LHCN-M2 (cell line): ENCODE measurements at places on chromosomes 7 and 10. TPM values are rescaled to one million over a fixed set of nuclear protein-coding genes. Genes with fewer than 3 reads are reported as not detected.
A peak's percentile ranks its signal among the peaks of the same experiment; 100 is the strongest.

DNA sequence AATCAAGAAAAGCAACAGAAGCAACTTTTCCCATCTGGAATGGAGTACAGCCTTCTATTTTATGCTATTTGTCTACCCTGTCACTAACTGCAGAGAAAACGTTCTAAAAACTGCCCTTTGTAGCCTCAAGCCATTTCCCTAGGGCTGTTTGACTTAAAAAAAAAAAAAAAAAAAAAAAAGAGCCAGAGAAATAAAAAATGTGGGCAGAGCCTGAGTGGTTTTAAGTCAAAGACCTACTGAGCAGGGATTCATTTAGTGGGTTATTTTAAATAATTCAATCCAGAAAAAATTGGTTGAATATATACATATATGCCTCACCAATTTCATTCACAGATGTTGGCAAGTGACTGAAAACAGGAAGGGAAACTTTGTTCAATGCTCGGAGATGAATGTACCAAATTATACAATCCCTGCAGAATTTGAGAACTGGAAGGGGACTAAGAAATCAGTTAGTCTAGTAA, 75.2 kb downstream of the PPP1R3C start:
- no peak for DNase-seq

DNA sequence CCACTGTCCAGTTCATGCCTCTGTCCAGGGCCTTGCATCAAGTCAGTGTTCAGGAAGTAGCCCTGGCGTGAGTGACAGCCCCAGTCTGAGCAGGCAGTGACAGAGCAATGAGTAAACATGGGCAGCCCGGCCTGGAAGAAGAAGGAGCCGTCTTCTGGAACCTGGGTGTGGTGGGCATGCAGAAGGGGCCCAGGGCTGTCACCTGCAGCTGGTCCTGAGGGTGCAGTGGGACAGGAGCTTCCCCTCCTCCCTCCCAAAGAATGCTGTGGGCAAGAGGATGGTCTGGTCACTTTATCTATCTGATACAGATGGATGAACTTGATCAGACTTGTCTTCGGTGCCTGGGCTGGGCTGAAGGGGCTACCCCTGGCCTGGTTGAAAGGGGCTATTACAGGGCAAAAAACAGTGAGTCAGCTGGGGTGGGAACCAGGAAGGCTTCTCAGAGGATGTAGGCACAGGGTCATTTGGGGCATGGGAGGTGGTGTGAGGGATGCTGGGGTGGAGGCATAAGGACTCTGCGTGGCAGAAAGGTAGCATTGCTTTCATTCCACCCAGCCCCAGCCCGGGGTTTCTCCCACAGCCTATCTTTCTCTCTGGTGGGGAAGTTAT, 42.7 kb upstream of the PPIF start:
- DNase-seq = no peak

- no peak for DNase-seq
Measured at GRCh38 chr10:8417631-8418030, 363.1 kb downstream of the GATA3 start.

DNA sequence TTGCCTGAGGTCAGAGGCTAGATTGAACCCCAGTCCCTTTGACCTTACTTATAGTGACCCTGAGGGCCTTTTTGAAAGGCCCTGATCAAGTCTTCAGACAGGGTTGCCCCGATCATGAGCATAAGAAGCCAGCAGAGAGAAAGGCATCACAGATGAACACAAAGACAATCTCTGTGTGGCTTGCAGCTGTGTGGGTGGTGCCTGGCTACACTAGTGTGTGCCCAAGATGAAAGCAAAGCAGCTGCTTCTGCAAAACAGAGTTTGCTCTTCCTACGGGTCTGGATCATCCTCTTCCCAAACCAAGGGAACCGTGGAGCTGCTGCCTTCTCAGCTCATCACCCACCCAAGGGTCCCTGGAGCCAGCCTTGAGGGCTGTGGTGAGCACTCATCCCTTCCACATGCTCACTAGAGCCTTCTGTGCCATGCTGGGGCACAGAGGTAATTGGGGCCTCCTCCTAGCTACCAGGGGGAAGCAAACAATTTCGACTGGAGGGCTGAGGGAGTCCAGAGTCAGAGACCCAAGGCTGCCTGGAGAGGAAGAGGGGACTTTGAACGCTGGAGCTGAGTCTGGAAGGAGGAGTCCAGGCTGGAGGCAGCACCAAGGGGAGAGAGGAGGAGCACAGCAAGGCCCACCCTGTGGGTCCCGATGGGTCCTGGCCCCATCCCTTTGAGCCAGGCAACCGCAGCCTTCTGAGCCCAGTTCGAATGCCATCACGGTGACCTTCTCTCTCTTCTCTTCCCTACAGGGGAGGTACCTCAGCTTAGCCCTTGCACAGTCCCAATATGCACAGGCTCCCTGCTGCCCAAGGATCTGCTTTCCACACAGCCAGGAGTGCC, 42.3 kb downstream of the ANTXRL start:
- DNase-seq = no peak

DNA sequence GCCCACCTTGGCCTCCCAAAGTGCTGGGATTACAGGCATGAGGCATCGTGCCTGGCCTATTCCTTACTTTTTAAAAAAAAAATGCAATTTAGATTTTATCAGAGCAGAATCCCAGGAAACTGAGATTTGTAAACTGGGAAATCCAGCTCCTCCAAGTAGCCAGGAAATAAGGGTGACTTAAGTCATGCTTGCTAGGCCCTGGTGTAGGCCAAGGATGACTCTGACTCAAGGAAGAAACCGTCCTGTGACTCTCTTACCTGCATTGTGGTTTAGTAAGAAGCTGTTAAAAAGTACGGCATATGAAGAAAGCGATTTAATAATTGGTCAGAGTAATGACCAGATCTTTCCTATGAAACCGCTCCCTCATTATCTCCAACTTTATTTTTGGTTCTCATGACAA, 10.2 kb downstream of the PFKP start:
- DNase-seq = no peak

Gene HKDC1
- 0.17 and 1.1 TPM in 2 replicates for total RNA-seq

Gene BLNK
- total RNA-seq = not detected in 2 replicates

GRCh38 chr10:8156918-8157317, 102.4 kb downstream of the GATA3 start:
- DNase-seq = no peak

- DNase-seq = peak; percentile 90
Measured at GRCh38 chr10:110221721-110222261, 14.4 kb downstream of the MXI1 start.

Gene KCNIP2
- total RNA-seq = 0.17 and 0.26 TPM in 2 replicates

- peak; percentile 33 for DNase-seq
Measured at GRCh38 chr10:75408911-75409885, 7.6 kb upstream of the ZNF503 start.

DNA sequence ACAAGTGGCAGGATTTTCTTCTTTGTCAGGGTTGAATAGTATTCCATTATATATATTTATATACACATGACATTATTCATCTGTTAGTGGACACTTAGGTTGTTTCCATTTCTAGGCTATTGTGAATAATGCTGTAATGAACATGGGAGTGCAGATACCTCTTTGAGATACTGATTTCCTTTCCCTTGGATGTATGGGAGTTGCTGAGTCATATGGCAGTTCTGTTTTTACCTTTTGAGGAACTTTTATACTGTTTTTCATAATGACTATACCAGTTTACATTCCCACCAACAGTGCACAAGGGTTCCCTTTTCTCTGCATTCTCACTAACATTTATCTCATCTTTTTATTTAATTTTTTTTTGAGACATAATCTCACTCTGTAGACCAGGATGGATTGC, 1.8 kb upstream of the CLCN1 start:
- DNase-seq = no peak

DNA sequence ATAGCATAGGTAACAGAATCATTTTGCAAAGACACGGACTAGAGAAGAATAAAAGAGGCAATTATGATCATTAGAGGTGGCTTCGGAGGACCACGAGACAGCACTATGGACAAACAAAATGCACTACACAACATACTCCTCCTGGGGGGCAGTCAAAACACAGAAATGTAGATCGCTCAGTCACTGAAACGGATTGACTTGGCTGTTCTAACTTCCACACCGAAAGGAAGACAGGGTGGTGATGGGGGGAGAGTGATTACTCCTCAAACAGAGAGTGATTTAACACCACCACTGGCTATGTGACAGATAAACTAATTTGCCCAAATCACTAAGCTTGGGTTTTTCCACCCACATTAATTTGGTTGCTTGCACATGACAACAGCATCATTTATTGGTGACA, 14.1 kb upstream of the PPA1 start:
- no peak for DNase-seq

Gene OR2A12
- not detected in 2 replicates for total RNA-seq

Gene FRG2B
- not detected in 2 replicates for total RNA-seq

GRCh38 chr10:17747883-17748550, 4.0 kb upstream of the TMEM236 start:
- no peak for DNase-seq

Gene GIMAP6
- total RNA-seq = not detected in 2 replicates

DNA sequence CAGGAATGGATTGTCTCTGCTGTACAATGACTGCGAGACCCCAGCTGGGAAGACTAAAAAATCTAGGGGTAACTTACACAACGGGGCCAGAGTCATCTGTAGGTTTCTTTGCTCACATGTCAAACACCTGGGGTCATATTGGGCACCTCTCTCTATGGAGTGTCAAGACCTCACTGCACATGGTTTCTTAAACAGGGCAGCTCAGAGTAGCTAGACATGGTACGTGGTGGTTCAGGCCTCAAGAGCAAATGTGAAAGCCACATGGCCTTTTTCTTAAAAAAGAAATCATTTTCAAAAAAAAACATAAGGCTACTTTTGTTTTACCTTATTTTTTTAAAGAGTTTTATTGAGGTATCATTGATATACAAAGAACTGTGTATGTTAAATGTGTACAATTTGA, 162.2 kb upstream of the ITGB1 start:
- DNase-seq = no peak

GRCh38 chr7:106655703-106656498, 5.1 kb downstream of the CCDC71L start:
- no peak for DNase-seq

DNA sequence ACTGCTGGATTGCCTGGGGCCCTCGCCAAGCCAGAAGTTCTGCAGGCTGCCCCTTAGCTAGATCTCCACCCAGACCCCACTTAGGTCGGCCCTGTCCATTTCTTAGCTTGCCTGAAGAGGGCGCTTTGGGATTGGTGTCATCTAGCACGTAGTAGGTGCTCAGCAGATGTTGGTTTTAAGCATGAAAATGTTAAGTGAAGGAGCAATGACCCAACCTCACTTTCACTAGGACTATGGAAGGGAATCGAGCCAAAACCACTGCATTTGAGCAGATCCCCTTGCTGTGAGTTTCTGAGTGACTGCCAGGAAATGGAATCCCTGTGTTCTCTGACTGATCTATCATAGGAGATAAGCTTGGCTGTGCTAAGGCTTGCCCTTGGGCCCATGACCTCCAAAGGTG, 131.7 kb upstream of the EEPD1 start:
- no peak for DNase-seq

- DNase-seq = no peak
Measured at GRCh38 chr7:55458351-55458750, 93.2 kb downstream of the LANCL2 start.

- no peak for DNase-seq
Measured at GRCh38 chr10:18185621-18186020, 45.4 kb downstream of the CACNB2 start.

DNA sequence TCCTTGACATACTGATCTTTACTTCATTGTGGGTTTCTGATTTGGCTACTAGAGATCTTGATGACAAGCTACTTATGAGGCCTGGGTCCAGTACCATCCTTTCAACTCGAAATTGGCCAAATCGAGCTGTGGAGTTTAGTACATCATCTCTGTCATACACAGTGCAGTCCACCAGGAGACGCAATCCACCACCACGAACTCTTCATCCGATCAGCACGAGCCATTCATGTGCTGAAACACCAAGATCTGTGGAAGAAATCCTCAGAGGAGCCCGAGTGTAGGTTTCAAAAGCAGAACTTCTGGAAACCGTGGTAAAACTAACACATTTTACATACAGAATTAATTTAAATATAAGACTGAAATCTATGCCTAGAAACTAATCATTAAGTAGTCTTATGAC, 14.2 kb downstream of the DNAJC9 start:
- no peak for DNase-seq

DNA sequence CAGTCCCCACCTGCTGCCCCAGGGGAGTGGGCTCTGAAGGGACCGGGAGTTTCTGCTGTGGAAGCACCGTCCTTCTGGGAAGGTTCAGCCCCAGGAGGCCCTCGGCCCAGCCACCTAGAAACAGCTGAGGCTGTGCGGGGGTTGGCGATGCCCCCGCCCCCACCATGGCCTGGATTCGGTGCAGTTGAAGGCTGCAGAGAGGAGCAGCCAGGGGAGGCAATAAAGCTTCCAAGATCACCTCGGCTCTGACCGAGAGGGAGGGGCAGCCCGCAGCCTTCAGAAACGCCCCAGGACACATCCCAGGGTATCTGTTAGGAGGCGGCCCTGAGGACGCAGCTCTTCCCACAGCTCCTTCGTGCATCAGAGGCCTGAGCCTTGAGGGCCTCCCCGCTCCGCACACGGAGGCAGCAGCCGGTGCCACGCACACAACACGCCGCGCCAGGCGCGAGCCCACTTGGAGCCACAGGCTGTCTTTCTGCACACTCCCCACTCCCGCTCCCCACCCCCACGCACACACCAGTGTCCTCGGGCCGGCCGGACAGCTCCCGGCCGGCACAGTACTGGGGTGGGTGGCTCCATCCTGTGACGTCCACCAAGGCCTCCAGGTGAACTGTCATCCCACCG, 1.6 kb downstream of the KNDC1 start:
- DNase-seq = no peak

Gene FAM13C
- 19.0 and 20.4 TPM in 2 replicates for total RNA-seq

GRCh38 chr7:105779856-105780780, 96.3 kb downstream of the ATXN7L1 start:
- DNase-seq = no peak

GRCh38 chr10:109427411-109427810, 495.9 kb downstream of the XPNPEP1 start:
- peak; percentile 70 for DNase-seq

DNA sequence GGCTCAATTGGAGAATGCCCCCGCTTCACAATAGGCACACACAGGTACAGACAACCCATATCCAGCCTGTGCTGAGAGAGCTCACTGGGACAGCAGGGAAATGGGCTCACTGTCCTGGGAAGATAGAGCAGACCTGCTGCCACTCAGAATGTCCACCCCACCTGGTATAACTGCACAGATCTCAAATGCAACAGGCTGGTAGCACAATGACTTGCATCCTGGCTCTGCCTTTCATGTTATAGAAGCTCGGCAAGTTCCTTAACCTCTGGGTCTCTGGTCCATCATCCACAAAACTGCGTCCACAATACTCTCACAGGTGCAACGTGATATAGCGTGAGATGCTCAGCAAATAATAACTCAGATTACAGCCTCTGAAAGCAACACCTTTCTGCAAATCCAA, 295.4 kb downstream of the GRID1 start:
- DNase-seq = no peak

- peak; percentile 13 for DNase-seq
Measured at GRCh38 chr7:100602889-100603725, 944 bp downstream of the PCOLCE start.

GRCh38 chr7:20279979-20280378, 50.7 kb upstream of the ITGB8 start:
- no peak for DNase-seq

- no peak for DNase-seq
Measured at GRCh38 chr7:45579391-45579801, 5.2 kb downstream of the ADCY1 start.
